ENCODE measurements at places on chromosomes 6 and 20.

DNA sequence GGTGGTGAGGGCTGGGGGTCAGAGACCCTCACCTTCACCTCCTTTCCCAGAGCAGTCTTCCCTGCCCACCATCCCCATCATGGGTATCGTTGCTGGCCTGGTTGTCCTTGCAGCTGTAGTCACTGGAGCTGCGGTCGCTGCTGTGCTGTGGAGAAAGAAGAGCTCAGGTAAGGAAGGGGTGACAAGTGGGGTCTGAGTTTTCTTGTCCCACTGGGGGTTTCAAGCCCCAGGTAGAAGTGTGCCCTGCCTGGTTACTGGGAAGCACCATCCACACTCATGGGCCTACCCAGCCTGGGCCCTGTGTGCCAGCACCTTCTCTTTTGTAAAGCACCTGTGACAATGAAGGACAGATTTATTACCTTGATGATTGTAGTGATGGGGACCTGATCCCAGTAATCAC lies 2.1 kb downstream of the HLA-G start:
- DNase-seq, result no peak

DNA sequence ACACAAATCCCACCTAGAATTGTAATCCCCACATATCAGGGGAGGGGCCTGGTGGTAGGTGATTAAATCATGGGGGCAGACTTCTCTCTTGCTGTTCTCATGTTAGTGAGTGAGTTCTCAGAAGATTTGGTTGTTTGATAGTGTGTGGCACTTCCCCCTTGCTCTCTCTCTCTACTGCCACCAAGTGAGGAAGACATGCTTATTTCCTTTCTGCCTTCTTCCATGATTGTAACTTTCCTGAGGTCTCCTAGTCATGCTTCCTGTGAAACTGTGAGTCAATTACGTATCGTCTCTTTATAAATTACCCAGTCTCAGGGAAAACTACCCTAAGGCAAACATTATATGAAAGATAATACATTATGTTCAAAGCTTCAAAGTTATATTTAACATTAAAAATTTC lies 1297.5 kb upstream of the CITED2 start:
- no peak for DNase-seq

DNA sequence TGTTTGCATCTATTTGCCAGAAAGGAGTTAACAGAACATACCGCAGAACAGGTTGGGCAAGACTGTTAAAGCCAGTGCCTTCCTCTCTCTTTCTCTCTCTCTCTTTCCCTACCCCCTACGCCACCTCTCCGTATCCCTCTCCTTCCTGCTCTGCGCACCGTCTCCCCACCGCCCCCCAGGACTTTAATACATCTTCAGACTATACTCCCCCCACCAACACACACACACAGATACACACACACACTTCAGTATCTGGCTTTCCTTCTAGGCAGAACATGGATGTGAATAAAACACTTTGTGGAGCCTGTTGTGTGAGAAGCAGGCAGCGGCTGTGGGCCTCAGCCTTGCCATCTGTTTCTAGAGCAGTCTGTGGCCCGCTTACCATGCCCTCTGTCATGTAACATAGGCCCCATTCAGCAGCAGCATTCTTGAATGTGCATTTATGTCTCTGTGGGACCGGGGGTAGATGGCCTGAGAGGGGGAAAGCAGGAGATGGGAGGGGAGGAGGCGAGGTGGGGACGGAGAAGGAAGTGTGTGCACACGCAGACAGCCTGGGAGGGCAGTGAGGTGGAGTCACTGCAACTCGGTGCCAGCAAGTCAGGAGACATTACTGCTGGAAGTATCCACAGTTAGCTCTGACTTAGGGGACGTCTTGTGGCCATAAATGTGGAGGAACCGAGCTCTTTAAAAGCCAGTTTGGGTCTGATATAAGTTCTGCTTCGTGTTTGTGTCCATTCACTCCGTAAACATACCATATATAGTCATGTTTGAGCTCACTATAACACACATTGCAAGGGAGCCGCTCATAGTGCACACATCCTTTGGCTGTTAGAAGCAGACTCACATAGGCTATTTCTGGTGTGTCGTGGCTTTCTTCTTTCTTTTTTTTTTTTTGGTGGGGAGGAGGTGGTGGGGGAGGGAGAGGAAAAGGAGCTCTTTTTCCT lies 38.4 kb downstream of the RREB1 start:
- DNase-seq, result peak; percentile 51

GRCh38 chr6:144285798-144286502 lies 815 bp downstream of the UTRN start:
- peak; percentile 91 for DNase-seq

DNA sequence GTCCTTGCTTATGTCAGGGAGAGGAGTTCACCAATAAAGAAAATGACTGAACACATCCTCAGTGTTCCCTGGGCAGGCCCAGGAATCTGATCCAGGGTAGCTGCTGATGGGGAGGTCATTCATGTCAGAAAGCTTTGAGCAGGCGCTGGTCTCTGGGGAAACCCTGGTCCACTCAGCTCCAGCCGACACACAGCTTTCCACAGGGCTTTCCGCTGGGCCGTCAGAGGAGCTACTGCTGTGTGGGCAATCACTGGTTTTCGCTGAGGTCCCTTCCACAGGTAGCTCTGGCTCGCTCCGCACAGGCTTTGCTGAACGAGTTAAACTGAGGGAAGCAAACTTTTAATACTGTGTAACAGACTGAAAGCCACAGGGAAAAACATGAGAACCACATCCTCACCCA lies 17.5 kb upstream of the ANKRD60 start:
- DNase-seq, result no peak

- DNase-seq, result no peak
These were observed 182.5 kb upstream of the JARID2 start for GRCh38 chr6:15063253-15063853.

- no peak for DNase-seq
These were observed 220.8 kb downstream of the OGFRL1 start for GRCh38 chr6:71509191-71510005.

GRCh38 chr20:34915749-34916455 lies 39.5 kb downstream of the ACSS2 start:
- DNase-seq, result no peak

DNA sequence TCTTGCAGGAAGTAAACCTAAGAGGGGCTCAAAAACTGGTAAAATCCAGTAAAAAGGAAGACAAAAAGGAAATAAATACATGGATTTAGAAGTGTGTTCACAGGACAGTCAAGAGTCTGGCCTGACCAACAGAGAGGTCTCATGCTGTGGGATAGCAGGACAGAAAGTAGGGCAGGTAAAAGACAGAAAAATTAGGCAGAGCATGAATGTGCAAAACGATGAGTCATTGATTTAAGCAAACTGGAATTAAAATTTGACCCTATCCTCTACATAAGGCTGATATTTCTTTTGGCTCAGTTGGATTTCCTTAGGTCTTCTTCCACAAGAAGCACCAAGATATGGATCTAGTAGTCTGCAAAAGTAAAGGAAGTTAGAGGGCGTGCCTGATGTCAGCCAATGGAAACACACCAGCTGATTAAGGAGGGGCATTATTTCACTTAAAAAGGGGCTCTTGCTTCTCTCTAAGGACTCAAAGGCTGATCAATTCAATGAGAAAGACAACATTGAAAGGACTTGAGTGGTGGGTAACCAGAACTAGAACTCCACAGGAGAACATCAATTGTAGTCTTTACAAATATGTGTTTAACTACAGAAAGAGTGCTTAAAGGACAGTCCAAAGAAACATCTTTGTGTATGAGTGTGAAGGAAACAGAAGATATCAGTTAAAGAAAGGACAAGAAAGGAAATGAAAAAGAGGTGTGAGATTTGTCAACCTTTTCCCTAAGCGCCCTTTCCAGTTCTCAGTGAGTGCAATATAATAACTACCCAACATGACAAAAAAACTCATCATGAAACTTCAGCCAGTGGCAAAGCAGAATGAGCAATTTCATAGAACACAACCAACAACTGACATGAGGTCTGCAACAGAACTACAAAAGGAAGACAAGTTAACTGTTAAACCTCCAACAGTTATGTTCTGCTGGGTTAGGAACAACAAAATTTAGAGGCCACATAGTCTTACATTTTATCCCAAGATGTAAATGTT lies 19.4 kb upstream of the MYB start:
- no peak for DNase-seq

DNA sequence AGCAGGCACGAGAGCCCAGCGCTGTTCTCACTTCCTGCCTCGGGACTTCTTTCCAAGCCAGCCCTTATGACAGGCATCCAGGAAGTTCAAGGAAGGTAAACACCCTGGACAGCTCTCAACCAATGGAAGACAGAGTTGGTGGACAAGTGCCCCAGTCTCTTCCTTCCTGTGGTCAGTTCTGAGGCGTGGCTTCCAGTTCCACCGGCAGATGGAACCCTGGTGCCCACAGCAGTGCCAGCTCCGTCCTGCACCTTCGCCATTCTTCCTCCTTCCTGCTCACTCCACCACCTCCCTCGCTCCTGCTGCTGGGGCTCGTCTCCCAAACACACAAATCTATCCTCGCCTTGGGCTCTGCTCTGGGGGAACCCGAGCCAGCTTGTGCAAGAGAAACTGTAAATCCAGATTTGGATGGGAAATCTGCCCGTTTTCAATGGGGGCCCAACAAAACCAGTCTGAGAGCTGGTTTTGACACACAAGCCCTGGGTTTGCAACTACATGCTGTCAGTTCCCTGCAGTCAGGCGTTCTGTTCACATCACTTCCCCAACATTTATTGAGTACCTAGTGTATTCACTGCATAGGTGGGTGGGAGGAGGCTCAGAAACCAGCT lies 162.7 kb downstream of the GRM4 start:
- no peak for DNase-seq

- no peak for DNase-seq
These were observed 33.7 kb upstream of the IRF4 start for GRCh38 chr6:357791-358341.
